ENCODE measurements at places on chromosomes 2 and 18.

- DNase-seq = no peak
Measured at GRCh38 chr2:239555571-239555905, 154.7 kb upstream of the HDAC4 start.

DNA sequence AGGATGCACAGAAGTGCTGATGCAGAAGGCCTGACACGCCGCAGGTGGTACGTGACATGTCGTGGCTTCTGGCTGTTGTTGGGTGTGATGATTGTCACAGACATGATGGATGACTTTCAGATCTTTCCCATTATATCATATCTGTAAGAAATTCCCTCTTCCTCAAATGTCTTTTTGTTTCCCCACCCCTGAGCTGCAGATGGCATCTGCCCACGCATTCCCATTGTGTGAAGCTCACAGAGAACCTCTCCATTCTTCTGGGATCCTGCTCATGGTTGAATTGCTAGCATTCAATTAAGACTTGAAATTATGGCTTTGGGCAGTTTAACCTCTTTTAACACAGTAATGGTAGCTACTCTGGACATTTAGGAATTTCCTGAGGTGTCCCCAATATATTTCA lies 28.3 kb upstream of the EPHA4 start:
- no peak for DNase-seq

DNA sequence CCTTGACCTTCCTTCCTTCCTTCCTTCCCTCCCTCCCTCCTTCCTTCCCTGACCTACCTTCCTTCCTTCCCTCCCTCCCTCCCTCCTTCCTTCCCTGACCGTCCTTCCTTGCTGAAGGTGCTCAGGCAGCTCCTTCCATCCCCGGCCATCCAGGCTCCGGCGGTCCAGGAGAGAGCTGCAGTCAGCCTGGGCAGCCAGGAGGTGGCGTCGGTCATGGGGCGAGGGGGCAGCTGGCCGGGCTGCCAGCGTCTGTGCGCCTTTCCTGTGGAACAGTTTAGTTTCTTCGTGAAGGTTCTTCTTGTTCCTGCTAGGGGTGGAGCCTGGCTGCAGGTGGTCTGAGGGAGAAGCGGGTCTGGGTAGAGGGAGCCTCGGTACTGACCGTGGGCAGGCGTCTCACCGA lies 15.7 kb downstream of the GPR35 start:
- no peak for DNase-seq

- DNase-seq = no peak
Measured at GRCh38 chr18:25314151-25314837, 37.7 kb downstream of the ZNF521 start.

DNA sequence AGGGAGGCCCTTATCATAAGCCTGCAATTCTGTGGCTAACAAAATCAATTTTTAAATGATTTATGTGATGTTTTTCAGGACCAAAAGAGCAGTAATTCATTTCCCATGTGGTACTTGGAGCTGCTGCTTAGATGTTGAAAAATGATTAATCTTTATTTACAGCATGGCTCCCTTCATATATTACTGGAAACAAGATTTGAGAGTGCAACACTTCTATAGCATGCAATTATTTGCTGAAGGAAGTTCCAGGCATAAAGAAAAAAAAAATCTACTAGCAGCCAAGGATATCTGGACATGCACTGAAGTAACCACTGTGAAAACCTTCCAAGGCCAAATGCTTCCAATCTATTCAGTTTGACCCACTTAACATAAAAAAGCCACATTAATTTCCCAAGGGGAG lies 186.3 kb downstream of the SLC8A1 start:
- no peak for DNase-seq

- no peak for DNase-seq
Measured at GRCh38 chr18:402129-402528, 98.4 kb downstream of the COLEC12 start.

Measured in SJSA1 (cell line).